ENCODE measurements at places on chromosomes 5 and 9.

DNA sequence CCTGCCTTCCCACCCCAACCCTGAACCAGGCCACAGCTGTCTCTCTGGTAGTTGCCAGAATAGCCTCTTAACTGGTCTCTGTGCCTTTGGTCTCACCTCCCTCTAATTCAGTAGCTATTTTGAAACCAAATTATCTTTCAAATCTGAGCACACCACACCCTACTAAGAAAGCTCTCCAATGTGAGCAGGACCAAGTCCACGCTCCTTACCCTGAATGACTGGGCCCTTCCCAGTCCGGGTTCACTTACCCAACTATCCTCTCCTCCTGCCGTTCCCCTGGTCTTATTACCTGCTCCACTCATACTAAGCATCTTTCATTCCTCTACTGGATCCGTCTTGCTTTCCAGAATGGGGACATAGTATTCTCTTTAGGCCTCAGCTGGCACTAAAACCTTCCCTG is 16.8 kb downstream of the ANKH start:
- DNase-seq: no peak

GRCh38 chr5:77337246-77337645 is 126.8 kb downstream of the PDE8B start:
- DNase-seq: no peak

- no peak for DNase-seq
These were observed 6.2 kb upstream of the TIFAB start for GRCh38 chr5:135458356-135458755.

- DNase-seq: no peak
These were observed 184.0 kb downstream of the TTLL11 start for GRCh38 chr9:121909111-121909510.

GRCh38 chr5:126544087-126544740 is 50.8 kb downstream of the ALDH7A1 start:
- no peak for DNase-seq

GRCh38 chr9:135056541-135056940 is 30.9 kb upstream of the OLFM1 start:
- no peak for DNase-seq

- DNase-seq: no peak
These were observed 131.4 kb upstream of the FAM120A start for GRCh38 chr9:93319992-93320500.

DNA sequence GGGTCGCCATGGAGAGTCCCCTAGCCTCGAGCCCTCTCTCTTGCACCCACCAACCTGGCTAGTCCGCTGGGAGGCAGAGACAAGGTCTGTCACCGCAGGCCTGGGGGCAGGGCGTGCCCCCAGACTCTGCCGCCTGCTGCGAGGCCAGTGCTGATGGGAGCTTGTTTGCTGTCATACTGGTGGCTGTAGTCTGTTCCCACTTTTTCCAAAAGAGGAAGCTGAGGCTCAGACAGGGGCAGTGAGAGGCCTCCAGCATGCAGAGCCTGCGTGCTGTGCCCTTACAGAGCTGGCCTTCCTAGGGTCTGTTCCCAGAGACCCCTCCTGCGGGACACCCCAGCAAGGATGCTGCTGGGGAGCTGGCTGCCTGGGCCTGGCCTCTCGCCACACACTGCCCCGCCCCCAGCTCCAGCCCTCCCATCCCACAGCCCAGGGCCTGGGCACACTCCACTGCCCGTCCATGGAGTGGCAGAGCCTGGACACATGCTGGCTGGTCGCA is 21.0 kb upstream of the SUSD3 start:
- no peak for DNase-seq

DNA sequence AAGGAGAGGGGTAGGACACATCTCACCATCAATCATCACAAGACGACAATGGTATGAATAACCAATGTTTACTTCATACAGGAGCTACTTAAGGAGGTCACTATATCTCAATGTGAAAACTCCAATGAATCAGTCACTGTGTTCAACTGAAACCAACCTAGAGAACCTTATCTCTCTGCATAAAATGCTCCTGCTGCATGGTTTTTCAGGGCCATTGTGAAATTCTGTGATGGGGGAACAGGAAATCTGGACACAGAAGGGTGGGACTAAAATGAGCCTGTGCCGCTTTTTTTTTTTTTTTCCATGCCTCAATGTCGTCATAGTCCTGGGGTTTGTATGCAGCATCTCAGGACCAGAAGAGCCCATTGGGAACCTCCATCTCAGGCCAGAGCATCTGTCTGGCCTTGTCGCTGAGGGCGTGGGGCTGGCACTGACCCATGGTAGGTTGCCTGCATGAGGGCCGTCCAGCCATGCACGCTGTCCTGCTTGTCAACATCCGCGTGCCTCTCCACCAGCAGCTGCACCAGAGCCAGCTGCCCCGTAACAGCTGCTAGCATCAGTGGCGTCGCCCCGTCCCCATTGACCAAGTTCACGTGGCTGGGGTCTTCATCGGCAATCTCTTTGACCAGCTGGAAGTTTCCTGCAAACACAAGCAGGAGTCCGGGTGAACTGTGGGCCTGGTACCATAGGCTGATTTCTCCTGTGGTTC is 12.7 kb downstream of the ANKS6 start:
- no peak for DNase-seq

- no peak for DNase-seq
These were observed 19.0 kb downstream of the NCS1 start for GRCh38 chr9:130191068-130191748.

DNA sequence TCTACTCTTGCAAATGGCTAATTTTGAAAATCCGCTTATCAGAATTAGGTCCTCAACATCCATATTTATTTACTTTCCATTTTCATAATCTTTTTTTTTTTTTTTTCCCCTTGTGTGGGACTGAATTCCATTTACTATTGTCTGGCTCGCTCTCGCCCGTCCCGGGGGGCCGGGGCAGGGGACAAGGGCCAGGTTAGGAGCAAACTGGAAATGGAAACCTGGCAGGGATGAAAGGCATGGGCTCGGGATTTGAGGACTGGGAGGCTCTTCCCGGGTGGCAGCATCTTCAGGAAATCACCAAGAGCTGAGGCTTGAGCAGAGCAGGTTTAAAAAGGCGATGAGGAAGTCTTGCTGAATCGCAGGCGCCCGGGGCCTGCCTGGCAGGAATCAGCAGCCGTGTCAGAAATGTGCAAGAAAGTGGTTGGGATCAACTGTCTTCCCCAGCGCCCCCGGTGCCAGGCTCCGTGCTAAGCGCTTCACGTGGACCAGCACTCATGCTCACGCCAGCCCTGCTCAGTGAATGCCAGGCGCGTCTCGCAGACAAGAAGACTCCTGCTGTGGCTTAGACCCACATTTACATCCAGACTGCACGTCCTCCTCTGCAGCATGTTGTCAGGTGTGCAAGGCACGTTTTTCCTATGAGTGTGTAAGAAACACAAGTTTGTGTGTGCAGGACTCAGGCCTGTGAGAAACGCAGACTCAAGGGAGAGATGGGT is 66.3 kb upstream of the UNC5A start:
- no peak for DNase-seq

GRCh38 chr5:10262121-10262774 is 12.2 kb downstream of the CCT5 start:
- DNase-seq: no peak

DNA sequence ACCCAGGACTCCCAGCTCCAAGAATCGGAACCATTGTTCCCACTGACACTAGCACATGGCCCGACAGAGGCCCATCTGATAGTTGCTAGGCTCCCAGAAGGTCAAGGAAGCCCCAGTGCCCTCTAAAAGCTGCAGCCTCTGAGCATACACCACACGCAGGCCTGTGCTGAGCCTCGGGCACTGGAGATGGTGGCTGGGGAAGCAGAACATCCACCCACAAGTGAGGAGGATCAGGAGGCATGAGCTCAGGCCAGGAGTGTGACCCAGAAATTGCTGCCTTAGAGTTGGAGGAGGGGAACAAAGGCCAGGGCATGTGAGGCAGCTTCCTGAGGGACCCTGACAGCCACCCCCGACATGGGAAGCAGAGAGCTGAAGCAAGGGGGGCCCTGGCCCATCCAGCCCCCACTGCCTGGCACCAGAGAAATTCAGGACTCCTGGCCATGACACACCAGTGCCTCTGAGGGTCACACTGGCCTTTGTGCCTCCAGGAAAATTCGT is 21.4 kb downstream of the IPPK start:
- DNase-seq: no peak

DNA sequence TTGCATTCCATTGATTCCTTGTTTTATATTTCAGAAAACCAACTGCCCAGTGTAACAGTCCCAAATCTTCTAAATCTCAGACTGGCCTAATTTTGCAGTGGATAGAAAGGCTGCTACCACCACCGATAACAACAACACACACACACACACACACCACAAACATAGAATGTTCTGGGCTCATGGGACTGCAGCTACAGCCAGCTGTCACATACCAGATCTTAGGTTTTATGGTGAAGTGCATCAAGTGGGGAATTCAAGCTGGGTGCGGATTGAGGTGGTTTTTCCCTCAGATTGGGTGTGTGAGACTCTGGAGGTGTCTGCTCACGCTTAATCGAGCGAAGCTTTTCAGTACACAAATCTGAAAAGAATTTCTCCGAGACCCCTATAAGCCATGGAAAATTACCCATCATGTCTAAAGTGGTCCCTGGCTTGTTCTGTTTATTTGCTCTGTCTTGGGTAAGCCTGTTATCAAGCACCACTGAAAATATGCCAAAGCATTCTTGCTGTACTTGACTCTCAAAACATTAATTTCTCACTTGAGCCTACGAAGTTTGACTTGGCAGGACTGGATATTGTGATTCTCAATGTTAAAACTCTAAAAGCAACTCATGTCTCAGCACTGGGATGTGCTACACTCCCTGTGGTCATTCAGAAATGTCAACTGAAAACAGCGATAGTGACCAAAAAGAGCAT is 71.1 kb downstream of the ALDH7A1 start:
- no peak for DNase-seq

GRCh38 chr9:89080193-89080592 is 88.9 kb downstream of the S1PR3 start:
- DNase-seq: no peak

GRCh38 chr5:92332039-92332438 is 948.9 kb upstream of the ARRDC3 start:
- no peak for DNase-seq

DNA sequence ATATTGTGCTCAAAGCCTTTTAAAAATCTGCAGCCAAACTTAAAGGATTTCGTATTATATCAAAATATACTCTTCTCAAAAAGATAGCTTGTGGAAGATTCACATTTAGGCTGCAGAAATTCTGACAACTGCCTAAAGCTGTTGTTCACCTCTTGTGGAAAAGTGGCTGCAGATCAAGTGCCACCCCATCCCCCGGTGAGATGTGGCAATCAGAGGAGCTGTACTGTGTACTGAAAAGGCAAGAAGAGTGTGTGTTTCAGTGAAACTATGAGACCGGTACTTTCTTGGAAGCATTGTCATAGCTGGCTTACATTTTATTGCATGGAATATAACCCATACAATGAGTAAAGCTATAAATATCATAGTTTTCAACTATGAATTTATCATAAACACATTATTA is 64.3 kb downstream of the CDH18 start:
- DNase-seq: no peak

Measured in hypothalamus (tissue), 51 donors.